Activated gamma-delta T cell treated with Interleukin-2 at 50 U/mL for 16 hours (primary cell): ENCODE measurements at places on chromosomes 1 and 21.

- no peak for DNase-seq
Observed at GRCh38 chr1:40140211-40140973, 20.8 kb upstream of the RLF start.

- DNase-seq = no peak
Observed at GRCh38 chr1:64478594-64479470, 8.9 kb downstream of the CACHD1 start.

GRCh38 chr1:243270097-243270864 is 14.4 kb downstream of the SDCCAG8 start:
- DNase-seq = no peak

DNA sequence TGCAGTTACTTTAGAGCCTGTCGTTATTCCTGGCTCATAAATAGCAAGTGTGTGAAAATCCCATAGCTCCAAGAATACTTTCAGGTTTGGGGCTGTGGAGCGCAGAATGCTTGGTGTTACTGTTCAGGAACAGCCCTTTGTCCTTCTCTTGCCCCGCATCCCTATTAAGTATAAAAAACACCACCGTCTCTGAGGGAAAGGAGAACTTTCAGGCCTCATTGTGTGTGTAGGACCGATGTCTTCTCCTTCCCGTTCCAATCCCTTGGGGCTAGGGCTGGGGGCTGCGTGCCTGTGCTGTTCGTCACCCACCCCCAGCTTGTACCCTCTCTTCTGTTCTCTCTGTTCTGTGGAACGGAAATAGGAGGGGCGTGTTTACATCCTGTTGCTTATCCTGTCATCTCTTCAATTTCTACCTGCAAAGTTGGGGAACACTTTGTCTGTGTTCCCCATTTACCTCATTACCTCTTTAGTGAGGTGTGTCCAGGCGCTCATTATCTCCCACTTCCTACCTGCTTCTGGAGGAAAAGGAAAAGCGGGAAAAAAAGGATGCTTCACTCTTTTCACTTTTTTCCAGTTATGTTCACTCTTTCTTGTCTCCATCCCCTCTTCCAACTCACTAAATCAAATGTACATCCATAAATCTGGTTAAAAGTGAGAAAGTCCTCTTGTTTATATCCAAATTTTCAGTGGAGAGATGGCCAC is 788 bp upstream of the TXNIP start:
- peak; percentile 64 for DNase-seq

DNA sequence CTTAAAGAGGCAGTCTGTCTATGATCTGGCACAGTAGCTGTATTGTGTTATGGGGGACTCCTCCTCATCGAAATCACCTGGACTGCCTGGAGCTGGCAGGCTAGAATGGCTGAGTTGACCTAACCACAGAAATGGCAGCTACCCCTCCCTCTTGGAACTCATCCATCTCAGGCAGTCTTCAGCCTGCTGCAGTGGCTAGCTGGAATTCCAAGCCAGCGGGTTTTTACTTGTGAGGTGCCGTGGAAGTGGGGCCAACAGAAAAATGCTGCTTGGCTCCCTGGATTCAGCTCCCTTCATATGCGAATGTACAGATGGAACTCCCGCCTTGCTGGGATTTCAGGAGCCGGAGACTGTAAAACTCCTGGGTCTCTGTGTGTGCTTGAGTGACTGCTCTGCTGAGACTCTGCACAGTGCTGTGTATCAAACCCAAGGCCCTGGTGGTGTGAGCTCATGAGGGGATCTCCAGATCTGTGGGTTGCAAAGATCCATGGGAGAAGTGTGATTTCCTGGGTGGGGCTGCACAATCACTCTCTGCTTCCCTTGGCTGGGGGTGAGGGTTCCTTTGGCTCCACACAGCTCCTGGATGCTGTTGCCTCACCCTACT is 316.9 kb downstream of the CTH start:
- no peak for DNase-seq

GRCh38 chr1:150210706-150211105 is 25.2 kb downstream of the ANP32E start:
- DNase-seq = no peak

GRCh38 chr1:2289607-2290006 is 61.5 kb downstream of the SKI start:
- DNase-seq = no peak

DNA sequence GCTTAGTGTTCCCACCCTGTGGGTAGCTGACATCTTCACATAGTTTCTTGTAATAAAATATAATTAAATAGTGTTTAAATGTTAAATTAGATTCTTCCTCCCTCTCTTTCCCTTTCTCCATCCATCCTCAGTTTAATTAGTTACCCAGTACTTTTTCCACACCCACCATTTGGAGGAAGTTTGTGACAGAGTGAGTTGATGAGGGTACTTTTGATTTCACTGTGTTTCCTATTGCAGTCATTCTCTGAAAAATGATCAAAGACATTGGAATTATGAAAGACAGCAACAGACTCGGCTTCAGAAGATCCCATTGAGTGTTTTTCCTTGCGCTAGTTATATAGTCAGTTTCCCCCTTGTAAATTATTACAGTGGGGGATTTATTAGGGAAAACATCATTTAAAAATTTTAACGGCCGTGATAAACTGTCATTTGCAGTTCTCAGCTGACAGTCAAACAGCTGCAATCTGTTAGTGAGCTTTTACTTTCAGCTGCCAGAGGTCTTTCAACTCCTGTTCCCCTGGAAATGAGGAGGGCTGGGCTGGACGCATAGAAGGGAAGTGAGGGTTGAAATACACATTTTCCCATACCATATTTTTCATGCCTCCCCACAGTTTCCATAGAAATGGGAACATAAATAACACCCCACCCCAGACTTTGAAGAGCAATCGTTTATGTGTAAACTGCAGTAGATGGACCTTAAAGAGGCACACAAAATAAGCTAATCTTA is 61.3 kb upstream of the CACYBP start:
- DNase-seq = no peak

DNA sequence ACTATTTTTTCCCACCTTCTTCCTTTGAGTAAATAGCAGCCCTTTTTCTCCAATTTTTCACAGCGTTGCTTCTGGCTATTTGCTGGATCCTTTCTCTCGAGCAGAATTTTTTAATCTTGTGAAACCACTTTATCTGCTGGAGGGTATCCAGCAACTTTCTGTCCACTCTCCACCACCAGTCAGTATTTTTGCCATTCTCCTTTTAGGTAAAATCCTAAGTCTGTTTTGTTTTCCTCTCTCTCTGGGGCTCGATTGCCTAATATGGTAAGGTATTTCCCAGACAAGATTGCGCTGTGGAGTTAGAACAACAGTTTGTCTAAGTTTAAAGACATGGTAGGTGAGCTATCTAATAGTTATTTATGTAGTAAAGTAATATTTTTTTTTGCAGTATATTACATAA is 156.9 kb downstream of the PPP1R12B start:
- no peak for DNase-seq

DNA sequence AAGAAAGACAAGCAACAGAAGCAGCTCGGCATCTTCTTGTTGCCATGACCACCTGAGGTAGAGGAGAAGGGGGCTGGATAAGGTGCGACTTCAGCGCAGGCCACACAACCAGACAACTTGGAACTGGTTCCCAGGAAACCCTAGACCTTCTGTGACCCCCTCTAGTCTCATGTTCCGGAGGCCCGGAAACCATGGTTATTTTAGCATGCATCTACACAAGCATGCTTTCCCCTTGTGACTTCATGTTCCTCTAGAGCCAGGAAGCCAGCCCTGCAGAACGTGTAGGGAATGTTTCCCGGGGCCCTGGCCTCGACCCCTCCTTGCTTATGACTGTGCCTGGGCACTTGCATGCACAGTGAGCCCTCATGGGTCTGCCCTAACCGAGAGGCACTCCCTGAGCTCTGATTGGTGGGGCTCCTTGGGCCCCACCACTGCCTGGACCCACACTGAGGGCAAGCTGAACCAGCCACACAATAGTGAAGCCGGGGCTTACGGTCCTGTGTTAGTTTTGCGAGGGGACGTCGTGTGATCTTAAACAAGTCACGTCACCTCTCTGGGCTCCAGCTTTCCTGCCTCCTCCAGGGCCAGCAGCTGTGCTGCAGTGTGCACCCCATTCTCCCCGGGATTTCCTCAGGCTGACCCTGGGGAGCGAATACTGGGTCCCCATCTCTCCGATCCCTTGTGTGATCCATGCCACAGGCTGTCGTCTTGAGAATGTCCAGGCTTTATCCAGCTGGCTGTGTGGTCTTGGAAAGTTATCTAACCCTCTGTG is 12.0 kb upstream of the MX2 start:
- no peak for DNase-seq

GRCh38 chr1:66925558-66925910 is 744 bp downstream of the MIER1 start:
- DNase-seq = no peak

DNA sequence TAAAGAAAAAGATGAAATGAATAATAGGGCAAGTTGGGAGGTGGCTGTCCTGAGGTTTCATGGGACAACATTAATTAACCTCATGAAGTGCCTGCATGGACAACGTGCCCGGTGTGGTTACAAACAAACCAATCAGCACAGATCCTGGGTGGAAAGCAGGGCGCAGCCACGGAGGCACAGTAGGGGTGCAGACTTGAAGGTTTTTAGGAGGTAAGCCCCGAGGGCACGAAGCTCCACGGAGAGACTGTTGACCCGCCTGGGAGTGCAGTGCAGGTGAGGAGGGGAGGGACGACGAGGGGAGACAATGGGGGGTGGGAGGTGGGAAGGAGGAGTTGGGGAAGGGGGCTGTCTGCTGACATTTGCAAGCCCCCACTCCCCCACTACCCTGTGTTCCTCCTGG is 2.3 kb upstream of the RIPK4 start:
- DNase-seq = no peak

DNA sequence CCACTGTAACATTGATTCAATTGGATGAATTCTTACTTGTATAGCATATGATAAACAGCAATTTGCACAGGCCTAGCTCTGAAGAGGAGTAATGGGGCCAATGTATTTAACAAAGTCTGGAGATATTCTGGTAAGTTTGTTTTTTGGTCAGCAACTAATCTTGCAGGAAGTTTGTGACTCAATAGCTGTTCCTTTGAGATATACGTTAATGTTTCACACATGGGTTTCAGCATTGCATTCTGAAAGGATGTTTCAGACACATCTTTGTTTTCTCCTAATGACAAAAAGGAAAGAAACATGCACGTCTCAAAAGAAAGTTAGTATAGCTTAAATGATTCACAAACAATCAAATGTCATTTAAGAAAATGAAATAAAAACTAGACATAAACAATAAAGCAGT is 49.0 kb downstream of the LTN1 start:
- DNase-seq = no peak

- no peak for DNase-seq
Observed at GRCh38 chr1:40706626-40707025, 15.1 kb downstream of the NFYC start.

DNA sequence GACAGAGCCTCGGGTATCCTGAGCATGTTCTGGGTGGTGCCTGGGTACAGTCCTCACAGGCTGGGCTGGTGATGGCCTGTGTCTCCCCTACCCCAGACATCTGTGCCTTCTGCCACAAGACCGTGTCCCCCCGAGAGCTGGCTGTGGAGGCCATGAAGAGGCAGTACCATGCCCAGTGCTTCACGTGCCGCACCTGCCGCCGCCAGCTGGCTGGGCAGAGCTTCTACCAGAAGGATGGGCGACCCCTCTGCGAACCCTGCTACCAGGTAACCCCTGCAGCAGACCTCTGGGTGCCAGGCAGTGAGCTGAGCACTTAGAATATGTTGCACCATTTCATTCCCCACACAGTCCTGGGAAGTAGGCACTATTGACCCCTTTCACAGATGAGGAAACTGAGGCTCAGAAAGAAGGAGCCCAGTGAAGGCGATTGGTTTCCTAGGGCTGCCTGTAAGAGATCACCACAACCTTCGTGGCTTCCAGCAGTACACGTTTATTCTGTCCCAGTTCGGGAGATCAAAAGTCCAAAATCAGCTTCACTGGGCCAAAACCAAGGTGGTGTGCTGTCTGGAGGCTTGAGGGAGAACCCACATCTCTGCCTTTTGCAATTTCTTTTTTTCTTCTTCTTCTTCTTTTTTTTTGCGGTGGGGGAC is 11.8 kb downstream of the FBLIM1 start:
- no peak for DNase-seq

GRCh38 chr1:214044438-214045214 is 56.9 kb downstream of the PROX1 start:
- DNase-seq = no peak

DNA sequence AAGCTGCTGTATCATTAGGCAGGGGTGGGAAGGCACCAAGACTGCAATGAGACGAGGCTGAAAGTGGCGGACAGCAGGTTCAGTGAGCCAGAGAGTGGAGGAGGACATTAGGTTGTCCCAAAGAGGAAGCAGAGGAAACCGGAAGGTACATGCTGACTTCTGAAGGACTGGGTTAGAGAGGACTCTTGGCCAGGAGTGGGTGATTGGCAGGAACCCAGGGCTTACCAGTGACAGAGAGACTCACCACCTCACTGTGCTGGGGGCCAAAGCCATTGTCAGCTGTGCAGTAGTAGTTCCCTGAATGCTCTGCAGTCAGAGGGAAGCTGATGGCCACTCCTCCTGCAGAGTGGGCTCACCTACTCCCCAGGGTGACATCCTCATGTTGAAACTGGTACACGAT is 41.9 kb upstream of the FCRL4 start:
- no peak for DNase-seq

- no peak for DNase-seq
Observed at GRCh38 chr21:36163750-36164741, 7.4 kb downstream of the DOP1B start.

- DNase-seq = no peak
Observed at GRCh38 chr1:187909382-187909781, 1080.6 kb downstream of the PLA2G4A start.

DNA sequence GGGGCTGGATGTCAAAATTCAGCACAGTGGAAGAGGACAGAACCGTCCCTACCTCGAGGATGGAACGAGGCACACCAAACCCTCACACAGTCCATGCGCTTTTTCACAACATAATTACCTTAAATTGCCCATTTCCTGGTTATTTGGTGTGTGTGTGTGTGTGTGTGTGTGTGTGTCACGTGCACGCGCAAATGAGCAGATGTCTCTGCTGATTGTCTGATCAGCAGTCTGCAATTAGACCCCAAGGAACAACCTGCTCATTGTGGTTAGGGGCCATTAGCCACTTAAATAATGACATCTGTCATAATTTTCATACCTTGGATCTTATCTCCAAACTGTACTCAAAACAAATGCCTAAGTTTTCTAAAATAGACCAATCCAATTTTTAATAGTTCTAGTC is 23.2 kb downstream of the AVPR1B start:
- DNase-seq = no peak

DNA sequence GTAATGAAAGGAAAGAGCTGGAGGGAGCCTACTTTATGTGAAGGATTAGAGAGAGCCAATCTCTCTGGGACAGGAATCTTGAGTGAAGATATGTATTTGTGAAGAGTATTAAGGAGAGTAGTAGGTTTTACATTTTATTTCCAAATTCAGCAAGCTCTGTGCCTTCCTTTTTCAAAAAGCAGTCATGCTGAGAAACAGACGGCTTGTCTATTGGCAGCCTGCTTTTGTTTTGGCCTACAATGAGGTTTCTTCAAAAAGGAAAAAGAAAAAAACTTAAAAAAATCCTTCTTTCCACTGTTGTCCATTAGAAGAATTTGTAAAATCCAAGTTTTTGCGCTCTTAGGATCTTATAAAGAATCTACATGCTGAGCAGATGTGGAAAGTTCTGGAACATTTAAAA is 103.6 kb upstream of the PTGFR start:
- no peak for DNase-seq
